ENCODE measurements at places on chromosomes 13 and 19.
A peak's percentile ranks its signal among the peaks of the same experiment; 100 is the strongest.

DNA sequence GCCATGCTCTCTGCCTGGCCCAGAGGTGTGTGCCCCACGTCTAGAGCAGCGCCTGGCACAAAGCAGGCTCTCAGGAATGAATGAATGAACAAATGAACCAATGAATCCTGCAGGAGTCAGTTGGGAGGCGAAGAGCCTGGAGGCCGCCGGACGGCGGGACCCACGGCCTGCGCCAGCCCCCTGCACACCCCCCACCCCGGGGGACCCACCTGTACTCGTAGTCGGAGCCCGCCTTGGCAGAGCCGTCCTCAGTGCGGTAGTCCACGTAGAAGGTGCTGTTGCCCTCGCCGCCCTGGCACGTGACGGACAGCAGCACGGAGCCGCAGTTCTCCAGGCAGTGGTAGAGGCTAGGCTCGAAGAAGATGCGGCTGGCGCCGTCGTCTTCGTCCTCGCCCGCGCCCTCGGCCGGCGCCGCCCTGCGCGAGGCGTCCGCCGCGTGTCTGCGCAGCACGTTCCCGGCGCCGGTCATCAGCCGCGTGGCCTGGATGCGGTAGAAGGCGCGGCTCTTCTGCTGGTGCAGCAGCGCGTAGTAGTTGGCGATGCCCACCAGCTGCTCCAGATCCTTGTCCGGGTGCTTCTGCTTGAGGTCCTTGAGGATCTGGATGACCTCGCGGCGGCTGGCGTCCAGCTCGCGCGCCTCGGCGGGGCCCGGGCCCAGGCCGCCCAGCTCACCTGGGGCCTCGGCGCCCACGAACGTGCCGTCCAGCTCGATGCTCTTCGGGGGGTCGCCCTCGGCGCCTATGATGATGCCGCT is 14.8 kb downstream of the SLC8A2 start:
- DNase-seq: no peak

- DNase-seq: no peak
Observed at GRCh38 chr13:109196948-109197347, 567.5 kb downstream of the MYO16 start.

- no peak for DNase-seq
Observed at GRCh38 chr19:54248016-54248601, 5.5 kb upstream of the LILRA6 start.

GRCh38 chr13:36818804-36819738 is at the start of gene RFXAP:
TSS of gene RFXAP (plus strand) at chr13:36819222. CDS start at chr13:36819358, 136 bp downstream.
- DNase-seq: peak; percentile 85

DNA sequence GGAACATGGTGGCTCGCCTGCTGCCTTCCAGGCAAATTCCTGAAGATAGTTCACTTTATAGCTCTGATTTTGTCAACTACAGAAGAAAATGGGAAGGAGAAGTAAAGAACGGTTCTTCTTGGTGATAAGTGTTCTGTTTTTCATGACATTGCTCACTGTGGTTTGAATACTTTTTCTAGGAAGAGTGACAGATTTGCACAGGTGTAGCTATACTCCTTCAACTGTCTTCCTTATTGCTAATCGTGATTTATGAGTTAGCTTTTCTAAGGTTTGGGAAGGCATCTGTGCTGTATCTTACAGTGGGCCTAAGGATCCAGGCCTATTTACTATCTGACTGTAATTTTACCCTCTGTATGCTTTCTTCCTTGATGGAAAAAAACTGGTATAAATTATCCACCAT is 405.6 kb downstream of the NDFIP2 start:
- DNase-seq: no peak

- no peak for DNase-seq
Observed at GRCh38 chr19:39390451-39390750, 505 bp downstream of the PAF1 start.

- DNase-seq: no peak
Observed at GRCh38 chr13:94332359-94333096, 147.0 kb downstream of the DCT start.

DNA sequence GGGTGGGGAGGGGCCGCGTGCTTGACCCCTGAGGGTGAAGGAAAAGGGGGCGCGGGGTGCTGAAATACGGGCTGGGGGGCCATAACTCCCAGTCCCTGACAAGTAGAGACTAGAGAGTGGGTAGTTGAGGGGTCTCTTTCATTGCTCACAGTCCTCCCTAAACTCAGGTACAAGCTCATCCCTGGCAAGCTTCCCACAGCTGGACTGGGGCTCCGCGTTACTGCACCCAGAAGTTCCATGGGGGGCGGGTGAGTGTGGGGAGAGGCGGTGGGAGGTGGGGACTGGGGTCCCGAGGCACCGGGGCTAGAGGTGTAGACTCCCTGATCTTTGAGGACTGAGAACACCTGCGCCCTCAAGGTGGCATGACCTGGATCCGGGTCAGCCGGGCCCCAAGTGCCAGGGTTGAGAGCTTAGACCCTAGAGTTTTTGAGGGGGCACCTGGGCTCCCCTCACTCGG is 1.3 kb downstream of the ETV2 start:
- DNase-seq: no peak

- DNase-seq: no peak
Observed at GRCh38 chr19:28980236-28980868, 232.6 kb downstream of the UQCRFS1 start.

DNA sequence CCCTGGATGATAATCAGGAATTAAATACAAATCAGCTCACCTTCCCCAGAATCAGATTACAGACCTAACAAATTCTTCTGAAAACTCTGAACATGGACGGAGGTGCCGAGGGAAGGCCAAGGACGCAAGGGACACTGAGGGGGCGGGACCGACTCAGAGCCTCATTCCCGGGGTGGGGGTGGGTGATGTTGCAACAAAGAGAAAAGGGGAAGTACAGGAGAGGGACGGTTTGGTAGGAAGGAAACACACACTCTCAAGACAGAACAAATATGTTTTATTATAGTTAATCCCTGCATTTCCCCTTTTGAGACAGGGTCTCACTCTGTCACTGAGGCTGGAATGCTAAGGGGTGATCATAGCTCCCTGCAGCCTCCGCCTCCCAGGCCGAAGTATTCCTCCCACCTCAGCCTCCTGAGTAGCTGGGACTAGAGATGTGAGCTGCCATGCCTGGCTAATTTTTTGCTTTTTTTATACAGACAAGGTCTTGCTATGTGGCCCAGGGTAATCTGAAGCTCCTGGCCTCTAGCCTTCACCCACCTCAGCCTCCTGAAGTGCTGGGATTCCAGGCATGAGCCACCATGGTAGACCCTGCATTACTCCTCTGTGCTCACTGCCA is 786 bp upstream of the LILRA2 start:
- no peak for DNase-seq

DNA sequence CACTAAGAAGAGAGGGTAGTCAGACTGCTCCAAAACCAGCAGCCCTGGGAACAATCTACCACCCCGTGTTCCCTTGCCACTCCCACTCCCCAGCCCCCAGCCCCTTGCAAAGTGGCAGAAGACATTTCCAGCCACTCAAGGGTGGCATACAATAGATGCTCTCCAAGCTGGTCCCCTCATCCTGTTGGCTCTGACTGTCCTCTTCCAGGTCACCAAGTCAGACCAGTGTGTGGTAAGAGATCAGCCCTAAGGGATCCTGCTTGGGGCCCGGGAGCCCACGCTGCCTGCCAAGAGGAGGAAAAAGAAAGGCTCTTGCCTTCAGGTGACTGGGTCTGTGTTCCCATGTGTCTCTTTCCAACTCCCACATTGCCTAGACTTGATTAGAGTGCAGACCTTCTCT is 25.0 kb downstream of the SERP2 start:
- DNase-seq: no peak

GRCh38 chr13:99978799-99979452 is 2.7 kb upstream of the ZIC2 start:
- DNase-seq: no peak

DNA sequence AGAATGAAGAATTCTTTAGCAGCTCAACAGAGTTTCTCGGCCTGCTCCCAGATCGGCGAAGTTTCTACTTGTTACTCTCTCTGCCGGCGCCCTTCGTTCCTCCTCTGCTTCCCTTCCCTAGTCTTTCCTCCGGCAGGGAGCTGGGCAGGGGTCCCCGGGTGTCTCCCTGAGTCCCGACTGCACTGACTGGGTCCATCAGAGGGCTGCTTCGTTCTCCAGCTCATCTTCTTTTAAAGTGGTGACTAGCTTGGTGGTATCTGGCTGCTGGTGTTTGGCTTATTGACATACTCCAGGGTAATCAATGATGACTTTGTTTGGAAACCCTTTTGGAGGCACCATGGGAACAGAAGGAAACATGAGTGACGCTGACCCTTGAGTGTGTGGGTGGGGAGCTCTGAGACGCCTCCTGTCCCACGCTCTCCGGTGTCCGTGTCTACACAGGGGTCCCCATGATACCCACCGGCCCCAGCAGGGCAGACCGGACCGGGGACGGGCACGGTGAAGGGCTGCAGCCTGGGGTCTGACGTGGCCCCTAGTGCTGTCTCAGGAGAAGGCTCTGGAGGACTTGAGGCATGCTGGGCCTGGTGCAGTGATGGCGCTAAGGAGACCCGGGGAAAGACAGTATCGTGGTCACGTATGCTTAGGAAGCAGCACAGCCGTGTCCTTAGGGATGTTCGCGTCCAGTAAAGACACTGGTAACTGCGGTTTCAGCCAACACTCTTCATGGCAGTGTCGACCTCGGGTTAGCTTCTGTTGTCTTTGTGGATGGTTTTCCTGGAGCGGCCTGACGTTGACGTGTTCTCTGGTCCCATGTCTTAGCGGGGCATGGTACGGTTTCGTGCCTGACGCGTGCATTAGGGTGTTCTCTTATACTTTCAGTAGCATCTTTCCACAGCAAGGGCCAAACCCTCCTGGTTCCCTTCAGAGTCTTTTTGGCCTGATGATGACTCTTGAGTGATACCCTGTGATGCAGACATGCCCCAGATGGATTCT is 23.8 kb downstream of the NAXD start:
- DNase-seq: no peak

GRCh38 chr19:34678085-34678412 is 571 bp downstream of the ZNF302 start:
- DNase-seq: no peak

- no peak for DNase-seq
Observed at GRCh38 chr19:15038294-15038693, 11.0 kb upstream of the CASP14 start.

- no peak for DNase-seq
Observed at GRCh38 chr19:23774524-23774971, 15.9 kb upstream of the ZNF681 start.

- no peak for DNase-seq
Observed at GRCh38 chr13:65063753-65064152, 2166.4 kb downstream of the PCDH9 start.

- DNase-seq: no peak
Observed at GRCh38 chr13:91417660-91418325, 19.4 kb downstream of the GPC5 start.

GRCh38 chr13:99737481-99738245 is 233.9 kb downstream of the ZIC5 start:
- DNase-seq: no peak

- DNase-seq: peak; percentile 68
Observed at GRCh38 chr13:75635828-75636435, at the start of gene LMO7. TSS of gene LMO7 (plus strand) at chr13:75636330. CDS start at chr13:75636658, 328 bp downstream.

DNA sequence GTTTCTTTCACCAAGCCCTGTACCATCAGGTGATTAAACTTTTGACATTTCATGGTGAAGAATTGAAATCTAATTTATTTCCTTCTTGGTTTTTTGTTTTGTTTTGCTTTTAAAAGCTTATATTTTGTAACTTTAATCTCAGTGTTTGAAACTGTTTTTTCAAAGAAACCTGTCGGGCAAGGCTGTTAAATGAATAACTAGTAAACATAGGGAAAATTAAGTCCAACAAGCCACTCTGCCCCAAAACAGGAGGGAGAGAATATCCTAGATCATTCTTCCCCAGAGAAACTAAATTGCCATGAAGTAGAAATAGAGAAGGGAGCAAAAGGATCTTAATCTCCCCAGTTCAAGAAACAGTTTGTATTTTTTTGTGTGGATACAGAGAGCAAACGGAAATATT is 98.2 kb downstream of the FREM2 start:
- no peak for DNase-seq

DNA sequence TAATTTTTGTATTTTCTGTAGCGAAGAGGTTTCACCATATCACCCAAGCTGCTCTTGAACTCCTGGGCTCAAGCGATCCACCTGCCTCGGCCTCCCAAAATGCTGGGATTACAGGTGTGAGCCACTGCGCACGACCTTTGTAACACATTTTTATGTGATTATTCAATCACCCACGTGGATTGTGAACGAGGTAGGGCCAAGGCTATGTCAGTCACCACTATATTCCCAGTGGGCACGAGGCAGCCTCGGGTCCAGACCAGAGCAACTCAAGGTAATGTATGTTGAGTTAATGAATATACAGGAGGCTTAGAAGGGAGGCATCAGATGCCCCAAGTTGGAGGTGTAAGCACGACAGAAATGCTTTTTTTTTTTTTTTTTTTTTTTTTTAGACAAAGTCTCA is 8.9 kb downstream of the PTGIR start:
- no peak for DNase-seq

- DNase-seq: no peak
Observed at GRCh38 chr13:111944171-111944583, 122.8 kb upstream of the SOX1 start.

DNA sequence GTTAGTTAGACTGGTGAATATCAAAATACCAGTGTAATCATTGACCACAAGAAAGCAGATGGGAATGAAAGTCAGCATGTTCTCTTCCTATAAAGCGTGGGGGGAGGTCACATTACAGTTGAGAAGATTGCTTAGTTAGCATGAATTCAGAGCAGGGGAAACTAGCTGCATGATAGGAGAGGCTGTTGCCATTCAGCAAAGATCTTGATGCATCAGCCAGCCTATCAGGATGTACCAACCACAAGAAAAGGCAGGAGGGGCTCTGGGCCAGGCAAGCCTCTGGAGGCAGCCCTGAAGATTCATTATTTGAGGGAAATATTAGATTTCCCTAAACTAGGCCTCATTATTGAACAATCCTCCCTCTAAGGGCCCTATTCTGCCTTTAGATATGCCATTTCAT is 5.0 kb upstream of the MTMR6 start:
- DNase-seq: no peak

Data from GM12891 (cell line).